DMS 273 treated with DMSO at 0.1 percent for 48 hours (cell line): ENCODE measurements at places on chromosomes 5 and 9.

- no peak for DNase-seq
These were observed 1295.1 kb upstream of the C9orf72 start for GRCh38 chr9:28868228-28868990.

DNA sequence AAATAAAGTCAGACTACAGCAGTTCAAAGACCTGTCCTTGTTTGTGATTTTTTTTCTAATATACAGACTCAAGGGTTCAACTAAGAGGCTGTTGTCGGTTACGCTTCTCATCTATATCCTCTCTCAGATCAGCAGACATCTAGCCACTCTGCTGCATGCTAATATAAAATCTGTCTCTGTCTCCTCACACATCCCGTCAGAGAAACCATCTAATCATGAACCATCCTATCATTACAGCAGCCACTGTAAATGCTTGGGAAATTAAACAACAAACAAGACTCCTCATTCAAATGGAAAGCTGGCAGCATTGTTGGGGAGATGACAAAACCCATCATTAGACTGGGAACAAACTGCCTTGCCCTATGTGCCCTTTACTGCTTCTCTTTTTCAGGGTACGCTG lies 94.8 kb downstream of the SEMA5A start:
- no peak for DNase-seq

DNA sequence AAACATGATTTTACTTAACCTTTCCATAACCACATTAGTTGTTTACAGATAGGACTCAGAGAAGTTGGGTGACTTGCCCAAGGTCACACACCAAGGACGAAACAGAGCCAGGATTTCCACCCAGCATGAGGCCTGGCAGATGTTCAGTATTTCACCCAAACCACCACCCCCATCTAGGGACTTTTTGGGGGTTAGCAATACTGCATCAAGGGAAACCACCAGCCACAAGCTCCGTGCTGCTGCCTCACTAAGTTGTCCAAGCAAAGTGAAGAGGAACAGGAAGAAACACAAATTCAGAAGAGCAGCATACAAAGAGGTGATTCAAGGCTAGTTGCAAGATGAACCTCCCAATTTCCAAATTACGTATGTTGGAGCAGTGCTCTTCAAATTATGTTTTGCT lies 219.6 kb upstream of the RORB start:
- no peak for DNase-seq

DNA sequence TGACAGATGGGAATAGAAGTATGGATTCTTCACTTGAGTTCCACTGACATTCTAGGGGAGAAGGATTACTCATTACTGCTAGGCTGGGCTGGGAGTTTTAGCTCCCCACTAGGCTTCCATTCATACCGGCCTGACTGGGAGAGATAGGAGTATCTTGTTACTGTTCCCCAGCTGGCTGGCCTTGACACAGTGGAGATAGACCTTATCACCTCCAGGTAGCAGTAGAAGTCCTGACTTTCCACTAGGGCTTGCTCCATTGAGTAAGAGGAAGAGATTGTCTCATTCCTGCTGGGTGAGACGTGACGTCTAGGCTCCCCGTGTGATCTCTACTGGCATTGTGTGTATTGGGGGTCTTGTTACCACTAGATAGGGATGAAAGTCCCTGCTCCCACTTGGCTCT lies 156.4 kb downstream of the CACNA1B start:
- DNase-seq: no peak

DNA sequence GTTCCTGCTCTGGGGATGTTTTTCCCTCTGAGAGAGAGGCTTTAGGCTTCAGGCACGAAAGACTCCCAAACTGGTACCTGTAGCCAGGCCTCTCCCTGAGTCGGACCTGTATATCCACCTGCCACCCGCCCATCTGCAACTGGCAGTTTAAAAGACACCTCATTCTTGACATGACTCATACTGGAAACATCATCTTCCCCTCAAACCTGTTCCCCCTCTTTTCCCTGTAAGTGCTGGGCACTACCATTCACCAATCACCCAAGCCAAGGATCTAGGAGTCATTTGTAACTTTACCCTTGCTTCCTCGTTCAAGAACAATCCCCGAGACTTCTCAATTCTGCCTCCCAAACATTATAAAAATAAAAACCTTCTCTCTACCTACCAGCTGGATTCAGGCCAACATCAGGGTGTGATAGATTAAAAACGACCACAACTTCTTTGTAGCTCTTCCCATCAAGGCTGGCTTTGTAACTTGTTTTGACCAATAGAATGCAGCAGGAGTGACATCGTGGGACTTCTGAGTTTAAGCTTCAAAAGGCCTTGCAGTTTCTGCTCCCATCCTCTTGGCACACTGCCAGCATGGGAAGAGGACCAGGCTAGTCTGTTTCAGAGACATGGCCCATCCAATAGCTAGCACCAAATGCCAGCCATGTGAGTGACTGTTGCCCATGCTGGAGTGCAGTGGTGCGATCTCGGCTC lies 1.8 kb upstream of the WDR31 start:
- no peak for DNase-seq

DNA sequence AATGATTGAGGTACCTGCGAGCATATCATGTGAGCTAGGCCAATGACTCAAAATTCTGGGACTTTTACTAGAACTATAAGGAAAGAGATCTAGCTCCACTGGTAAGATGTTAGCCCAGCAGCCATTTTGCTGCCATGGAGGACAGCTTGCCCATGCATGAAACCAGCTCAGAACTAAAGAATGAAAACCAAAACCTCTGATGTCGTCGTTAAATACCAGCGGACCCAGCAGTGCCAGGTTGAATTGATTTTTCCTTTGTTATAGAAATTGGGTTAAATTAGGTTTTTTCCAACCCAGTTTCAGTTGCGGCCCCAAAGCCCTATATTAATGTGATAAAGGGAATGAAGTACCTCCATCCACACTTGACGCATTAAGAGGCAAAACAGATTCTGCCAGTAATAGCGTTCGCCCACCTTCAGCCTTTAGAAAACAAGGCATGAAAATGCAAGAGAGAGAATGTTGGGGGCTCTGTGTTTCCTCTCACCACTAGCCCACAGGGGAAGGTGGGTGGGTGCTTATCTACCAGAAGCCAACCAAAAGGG lies 5.5 kb upstream of the ITK start:
- no peak for DNase-seq
